ENCODE measurements at places on chromosomes 6 and 20.

GRCh38 chr6:3522561-3523260 is 65.9 kb upstream of the SLC22A23 start:
- no peak for DNase-seq

- peak; percentile 16 for DNase-seq
Measured at GRCh38 chr6:14228571-14228970, 111.0 kb downstream of the CD83 start.

DNA sequence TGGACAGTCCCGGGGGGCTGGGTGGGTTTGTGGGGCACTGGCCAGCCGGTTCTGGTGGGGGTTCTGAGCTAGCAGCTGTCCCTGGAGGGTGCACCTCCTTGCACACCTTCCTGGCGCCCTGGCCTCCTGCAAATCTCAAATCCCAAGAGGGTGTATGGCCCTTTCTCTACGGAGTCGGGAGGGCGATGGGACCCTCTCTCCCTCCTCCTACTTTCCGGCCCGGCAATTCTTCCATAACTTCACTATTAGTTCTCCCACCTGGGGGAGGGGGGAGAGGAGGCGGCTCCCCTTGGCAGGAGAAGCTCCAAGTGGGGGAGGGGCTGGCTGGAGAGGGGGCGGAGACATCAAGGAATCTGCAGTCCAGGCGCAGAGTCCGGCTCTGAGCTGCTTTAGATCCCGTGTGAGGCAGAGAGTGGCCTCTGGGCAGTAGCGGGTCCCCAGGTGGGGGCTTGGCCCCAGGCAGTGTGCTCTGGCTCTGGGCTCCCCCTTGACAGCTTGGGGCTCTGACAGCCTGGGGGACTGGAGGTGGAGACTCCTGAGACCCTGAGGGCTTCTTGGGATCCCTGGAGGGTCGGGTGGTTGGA is 1.4 kb upstream of the LAMA5 start:
- DNase-seq = no peak

GRCh38 chr20:48387675-48388074 is 440.1 kb downstream of the PREX1 start:
- no peak for DNase-seq

GRCh38 chr6:165825256-165825815 is 162.3 kb upstream of the PDE10A start:
- no peak for DNase-seq

- DNase-seq = peak; percentile 83
Measured at GRCh38 chr6:28940858-28941683, 17.3 kb upstream of the TRIM27 start.

DNA sequence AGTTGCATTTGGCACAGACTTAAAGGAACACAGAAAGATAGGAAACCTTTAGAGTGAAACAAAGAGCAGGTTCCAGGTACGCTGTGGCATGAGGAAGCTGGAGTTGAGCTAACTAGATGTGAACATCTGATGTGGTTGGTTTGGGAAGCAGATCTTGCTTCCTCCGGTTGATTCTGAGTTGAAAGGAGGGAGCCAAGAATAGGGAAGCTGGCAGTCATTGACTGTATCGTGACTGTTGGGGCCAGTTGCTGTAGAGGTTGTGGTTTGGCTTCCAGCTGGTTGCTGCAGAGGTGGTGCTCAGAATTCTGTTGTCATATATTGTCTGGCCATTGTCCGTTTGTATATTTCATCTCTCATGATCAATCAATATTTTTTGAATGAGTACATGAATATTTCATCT is 325.9 kb downstream of the PLCB1 start:
- DNase-seq = peak; percentile 68
